ENCODE measurements at places on chromosomes 4 and X.

GRCh38 chr4:109751852-109752251 is 22.0 kb upstream of the PLA2G12A start:
- DNase-seq: no peak

DNA sequence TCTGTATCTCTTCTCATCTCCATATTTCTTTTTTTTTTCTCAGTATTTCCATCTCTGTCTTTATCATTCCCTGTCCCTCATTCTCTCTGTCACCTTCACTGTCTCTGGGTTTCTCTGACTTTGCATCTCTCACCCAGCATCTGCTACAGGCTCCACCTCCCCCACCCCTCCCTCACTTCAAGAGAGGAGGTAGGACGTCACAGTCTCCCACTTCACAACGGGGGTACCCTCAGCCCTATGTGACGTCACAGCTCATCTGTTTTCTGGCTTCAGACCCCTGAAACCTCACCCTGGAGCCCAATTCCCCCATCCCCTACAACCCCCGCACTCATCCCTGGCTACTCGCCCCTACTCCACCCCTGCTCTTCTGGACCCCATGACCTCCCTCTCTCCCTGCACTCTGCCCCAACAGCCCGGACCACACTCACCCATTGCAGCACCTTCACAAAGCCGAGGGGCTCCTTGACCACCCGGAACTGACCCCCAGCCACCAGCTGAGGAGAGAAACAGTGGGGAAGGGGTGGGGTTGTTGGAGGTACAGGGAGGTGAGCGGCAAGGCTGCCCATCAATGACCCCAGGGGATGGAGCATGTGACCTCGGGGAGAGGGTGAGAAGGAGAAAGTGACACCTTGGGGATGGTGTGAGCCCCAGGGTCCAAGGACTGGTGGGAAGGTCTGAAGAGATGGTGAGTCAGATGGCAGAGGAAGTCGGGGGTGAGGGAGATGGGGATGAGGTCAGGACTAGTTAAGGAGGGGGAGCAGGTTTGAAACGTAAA is 1.3 kb downstream of the SYP start:
- DNase-seq: no peak

GRCh38 chr4:7034262-7035081 is 8.7 kb upstream of the TADA2B start:
- DNase-seq: no peak

GRCh38 chr4:168197926-168198325 is 105.6 kb downstream of the ANXA10 start:
- DNase-seq: no peak

DNA sequence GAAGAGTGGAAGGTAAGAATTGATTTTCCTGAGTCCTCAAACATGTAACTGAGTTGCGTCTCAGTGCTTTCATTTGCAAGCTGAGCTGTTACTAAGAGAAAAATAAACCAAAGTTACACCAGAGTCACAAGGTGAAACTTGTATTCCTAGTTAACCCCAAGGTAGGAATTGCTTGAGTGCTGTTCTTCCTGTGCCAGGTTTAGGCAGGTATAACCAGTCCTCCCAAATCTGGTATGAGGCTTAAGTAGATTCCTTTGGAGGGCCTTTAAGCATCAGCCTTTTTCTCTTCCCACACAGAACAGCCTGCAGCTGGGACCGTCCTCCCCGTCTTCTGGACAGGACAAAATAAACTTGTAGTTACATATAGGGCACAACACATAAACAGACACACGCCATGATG is 2.3 kb upstream of the BTC start:
- DNase-seq: no peak

All from NCI-H1417 treated with DMSO at 0.1 percent for 48 hours (cell line).